ENCODE measurements at places on chromosomes 7 and 10. TPM values are rescaled to one million over a fixed set of nuclear protein-coding genes. Genes with fewer than 3 reads are reported as not detected.

Gene CYP26A1
- not detected for total RNA-seq

Gene CCL26
- not detected for total RNA-seq

Gene LIPN
- total RNA-seq: not detected

Gene PTPRZ1
- not detected for total RNA-seq

Gene IGFBP3
- 272 TPM for total RNA-seq

Gene NAT16
- total RNA-seq: not detected

Gene ASAH2
- total RNA-seq: 0.18 TPM

Gene ENO4
- total RNA-seq: under 0.01 TPM

Gene RPEL1
- under 0.01 TPM for total RNA-seq

Gene HOXA1
- total RNA-seq: 0.83 TPM

DNA sequence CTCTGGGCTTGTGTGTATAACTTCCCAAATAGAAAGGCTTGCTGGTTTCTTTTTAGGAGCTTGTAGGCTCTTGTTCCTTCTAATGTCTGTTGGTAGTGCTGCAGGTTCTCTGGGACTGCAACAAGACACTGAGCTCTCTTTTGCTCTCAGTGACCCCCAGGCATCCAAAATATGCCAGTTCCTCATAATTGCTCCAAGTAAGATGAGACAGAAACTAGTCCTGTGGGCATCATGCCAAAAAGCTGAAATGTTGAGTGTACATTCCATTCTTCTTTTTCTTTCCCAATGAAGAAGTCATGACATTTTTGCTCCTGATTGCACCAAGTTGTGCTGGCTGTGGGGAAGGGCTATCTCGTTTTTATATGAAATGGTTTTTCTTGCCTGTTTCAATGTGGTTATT lies 7.1 kb upstream of the BTBD16 start:
- DNase-seq: peak; percentile 88
- H3K4me1 ChIP-seq: peaks cover 14% of the 10 kb centered on the region
- no peaks in the 10 kb centered on the region for H3K36me3 ChIP-seq
- no peaks in the 10 kb centered on the region for H3K27me3 ChIP-seq

DNA sequence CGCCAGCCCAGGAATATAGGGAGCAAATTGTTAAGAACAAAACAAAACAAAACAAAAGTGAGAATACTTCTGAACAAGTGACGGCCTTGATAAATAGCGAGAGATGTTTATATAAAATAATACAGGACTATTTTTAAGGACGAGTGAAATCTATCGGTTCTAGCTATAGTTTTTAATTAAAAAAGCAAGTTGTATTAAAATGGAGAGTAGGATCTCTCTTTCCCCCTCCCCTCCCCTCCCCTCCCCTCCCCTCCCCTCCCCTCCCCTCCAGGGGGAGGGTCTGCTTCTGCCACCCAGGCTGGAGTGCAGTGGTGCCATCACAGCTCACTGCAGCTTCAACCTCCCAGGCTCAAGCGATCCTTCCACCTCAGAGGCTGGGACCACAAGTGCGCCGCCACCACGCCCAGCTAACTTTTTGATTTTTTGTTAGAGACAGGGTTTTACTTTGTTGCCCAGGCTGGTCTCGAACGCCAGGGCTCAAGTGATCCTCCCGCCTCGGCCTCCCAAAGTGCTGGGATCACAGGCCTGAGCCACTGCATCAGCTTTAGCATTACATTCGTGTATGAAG lies 440 bp upstream of the TCAF1 start:
- no peak overlapping the region for H3K4me3 ChIP-seq
- H3K27ac ChIP-seq: no peak overlapping the region
- H3K4me1 ChIP-seq: peaks cover 15% of the 10 kb centered on the region
- no peaks in the 10 kb centered on the region for H3K27me3 ChIP-seq

DNA sequence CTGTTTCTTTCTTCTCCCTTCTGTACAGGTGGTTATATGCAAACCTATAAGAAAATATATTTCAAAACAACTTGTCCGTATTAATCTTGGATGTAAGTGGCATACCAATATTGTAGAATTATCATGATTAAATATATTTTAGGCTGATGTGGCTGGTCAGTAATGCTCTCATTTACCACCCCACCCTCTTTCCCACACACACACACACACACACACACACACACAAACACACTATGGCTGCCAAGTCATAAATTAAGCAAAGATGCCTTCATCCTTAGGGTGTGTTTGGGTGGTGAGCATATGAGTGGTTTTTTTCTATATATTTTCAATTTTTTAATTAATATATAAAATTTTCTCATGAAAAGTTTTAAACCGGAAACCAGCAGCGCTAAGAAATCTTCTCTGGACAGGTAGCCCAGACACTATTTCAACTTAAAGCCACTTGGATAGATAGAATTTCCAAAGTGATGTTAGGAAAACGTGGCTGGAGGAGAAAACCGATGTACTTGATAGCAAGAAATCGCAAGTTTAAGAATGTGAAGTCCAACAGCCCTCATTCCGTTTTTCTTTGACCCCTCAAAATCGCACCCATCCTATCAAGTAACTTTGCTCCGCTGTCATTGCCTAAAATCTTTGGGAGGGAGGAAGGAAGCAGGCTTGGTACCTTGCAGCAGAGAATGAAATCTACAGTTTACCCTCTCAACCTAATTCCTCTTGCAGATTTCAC lies 171.7 kb downstream of the FAM107B start:
- H3K4me3 ChIP-seq: peak overlapping the region; percentile 99
- H3K27me3 ChIP-seq: no peaks in the 10 kb centered on the region
- peak overlapping the region; percentile 94 for H3K27ac ChIP-seq
- peak; percentile 12 for DNase-seq
- peaks cover 30% of the 10 kb centered on the region for H3K36me3 ChIP-seq
- H3K4me1 ChIP-seq: peaks cover 9% of the 10 kb centered on the region

- peaks cover 2% of the 10 kb centered on the region for H3K36me3 ChIP-seq
- no peaks in the 10 kb centered on the region for H3K27me3 ChIP-seq
- peak overlapping the region; percentile 95 for H3K27ac ChIP-seq
- peaks cover 28% of the 10 kb centered on the region for H3K4me1 ChIP-seq
Measured at GRCh38 chr10:113057948-113058522, 108.0 kb downstream of the TCF7L2 start.

DNA sequence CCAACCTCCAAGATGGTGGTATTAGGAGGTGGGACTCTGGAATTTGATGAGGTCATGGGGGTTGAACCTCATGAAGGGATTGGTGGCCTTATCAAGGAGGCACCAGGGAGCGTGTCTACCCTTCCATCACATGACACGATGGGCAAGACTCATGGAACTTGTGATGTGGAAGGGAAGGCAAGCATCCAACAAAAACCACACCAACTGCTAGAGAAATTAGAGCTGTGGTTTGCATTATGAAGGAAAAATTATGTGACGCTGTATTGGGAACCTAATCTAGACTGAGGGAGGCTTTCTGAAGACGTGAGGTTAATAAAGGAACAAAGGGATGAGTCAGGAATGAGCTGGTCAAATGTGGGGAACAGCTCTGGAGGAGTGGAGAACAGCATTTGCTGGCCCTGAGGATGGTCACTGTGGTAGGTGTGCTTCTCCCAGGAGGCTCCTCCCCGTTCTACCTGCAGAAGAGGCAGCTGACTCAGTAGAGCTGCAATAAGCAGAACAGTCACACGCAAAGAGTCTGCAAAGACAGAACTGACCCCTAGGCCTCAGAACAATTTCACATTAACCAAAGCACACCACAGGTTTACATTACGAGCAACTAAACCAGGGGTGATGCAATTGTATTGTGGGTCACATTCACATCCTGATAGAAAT lies 236.6 kb upstream of the GRB10 start:
- no peak overlapping the region for H3K27ac ChIP-seq
- no peak overlapping the region for H3K4me3 ChIP-seq
- H3K4me1 ChIP-seq: peaks cover 6% of the 10 kb centered on the region
- H3K36me3 ChIP-seq: no peaks in the 10 kb centered on the region
- DNase-seq: peak; percentile 51
- H3K27me3 ChIP-seq: peaks cover 2% of the 10 kb centered on the region

GRCh38 chr7:32089678-32090077 lies 19.5 kb upstream of the PDE1C start:
- no peak overlapping the region for H3K27ac ChIP-seq
- H3K4me3 ChIP-seq: no peak overlapping the region
- peaks cover 15% of the 10 kb centered on the region for H3K4me1 ChIP-seq
- H3K27me3 ChIP-seq: no peaks in the 10 kb centered on the region

- H3K27ac ChIP-seq: no peak overlapping the region
- H3K4me3 ChIP-seq: no peak overlapping the region
Measured at GRCh38 chr7:132770055-132770454, 193.8 kb upstream of the PLXNA4 start.

GRCh38 chr10:79379512-79380124 lies 32.3 kb downstream of the PPIF start:
- no peak overlapping the region for H3K4me3 ChIP-seq
- H3K36me3 ChIP-seq: peaks cover 11% of the 10 kb centered on the region
- DNase-seq: no peak
- peak overlapping the region; percentile 8 for H3K27ac ChIP-seq

DNA sequence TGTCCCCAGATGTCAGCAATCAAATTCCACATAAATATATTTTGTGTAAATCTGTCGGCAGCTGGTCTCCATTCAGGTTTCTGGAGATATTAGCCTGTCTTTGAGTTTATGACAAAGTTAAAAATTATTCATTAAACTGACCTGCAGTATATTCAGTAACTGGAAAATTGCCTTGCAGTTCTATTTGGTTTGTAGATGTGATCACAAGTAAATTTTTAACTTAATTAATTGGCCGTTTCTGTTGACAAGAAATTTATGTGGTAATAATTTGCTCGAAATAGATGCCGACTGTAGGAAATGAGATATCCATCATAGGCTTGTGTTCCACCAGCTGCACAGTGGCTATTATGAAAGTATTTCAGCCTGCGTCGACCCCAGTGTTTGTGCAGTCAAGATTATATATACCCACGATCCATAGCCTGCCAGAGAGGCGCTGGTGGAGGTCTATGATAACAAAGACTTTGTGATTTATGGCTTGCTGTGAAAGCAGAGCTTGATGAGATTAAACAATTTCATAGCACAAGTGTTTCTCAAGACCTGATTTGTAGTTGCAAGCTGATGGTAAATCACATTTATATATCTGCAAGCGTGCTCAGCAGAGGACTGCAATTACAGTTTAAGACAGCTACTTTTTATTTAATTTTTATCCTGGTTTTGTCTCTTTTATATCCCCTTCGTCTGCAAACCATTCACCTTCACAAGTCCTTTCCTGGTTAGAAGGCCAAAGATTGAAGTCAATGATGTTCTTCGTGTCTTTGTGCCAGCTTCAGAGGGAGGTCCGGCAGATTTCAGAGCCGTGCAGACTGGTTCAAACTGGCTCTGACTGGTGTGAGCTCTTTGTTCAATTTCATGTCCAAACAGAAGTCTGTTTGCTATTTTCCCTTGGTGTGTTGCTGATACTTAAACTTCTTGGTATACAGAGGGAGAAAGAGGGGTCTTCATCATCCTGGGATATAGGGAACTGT lies 850.9 kb downstream of the LRMDA start:
- DNase-seq: peak; percentile 69
- H3K4me3 ChIP-seq: no peak overlapping the region
- no peaks in the 10 kb centered on the region for H3K36me3 ChIP-seq

- peak; percentile 38 for DNase-seq
- peaks cover 19% of the 10 kb centered on the region for H3K4me1 ChIP-seq
- H3K36me3 ChIP-seq: peaks cover 33% of the 10 kb centered on the region
- H3K27me3 ChIP-seq: no peaks in the 10 kb centered on the region
- peak overlapping the region; percentile 93 for H3K27ac ChIP-seq
- H3K4me3 ChIP-seq: no peak overlapping the region
Measured at GRCh38 chr7:4739528-4739992, 35.9 kb upstream of the AP5Z1 start.

GRCh38 chr10:126252884-126253610 lies 135.2 kb downstream of the ADAM12 start:
- no peaks in the 10 kb centered on the region for H3K36me3 ChIP-seq
- H3K27ac ChIP-seq: peak overlapping the region; percentile 68

DNA sequence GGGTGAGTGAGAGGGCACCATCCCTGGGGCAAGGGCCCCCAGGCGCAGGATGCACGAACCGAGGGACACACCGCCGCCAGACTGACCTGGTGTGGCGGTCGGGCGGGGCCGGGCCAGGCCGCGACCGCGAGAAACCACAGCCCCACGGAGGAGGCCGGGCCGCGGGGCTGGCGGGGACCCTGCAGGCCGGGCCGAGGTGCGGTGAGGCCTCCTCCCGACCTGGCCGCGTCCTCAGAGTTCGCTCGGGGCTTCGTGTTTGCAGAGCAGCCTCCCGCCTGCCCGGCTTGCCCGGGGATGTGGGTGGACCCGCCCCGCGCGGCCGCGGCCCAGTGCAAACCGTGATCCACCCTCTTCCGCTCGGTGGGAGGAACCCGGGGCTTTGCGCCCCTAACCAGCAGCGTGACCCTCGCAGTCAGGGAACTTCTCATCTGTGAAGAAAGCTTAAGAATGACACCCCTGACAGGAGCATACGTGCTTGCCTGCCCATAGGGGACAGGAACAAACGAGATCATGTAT lies 20.6 kb upstream of the HOXA13 start:
- no peak overlapping the region for H3K4me3 ChIP-seq
- H3K27ac ChIP-seq: no peak overlapping the region
- no peak for DNase-seq
- H3K4me1 ChIP-seq: no peaks in the 10 kb centered on the region
- H3K27me3 ChIP-seq: peaks cover 79% of the 10 kb centered on the region

DNA sequence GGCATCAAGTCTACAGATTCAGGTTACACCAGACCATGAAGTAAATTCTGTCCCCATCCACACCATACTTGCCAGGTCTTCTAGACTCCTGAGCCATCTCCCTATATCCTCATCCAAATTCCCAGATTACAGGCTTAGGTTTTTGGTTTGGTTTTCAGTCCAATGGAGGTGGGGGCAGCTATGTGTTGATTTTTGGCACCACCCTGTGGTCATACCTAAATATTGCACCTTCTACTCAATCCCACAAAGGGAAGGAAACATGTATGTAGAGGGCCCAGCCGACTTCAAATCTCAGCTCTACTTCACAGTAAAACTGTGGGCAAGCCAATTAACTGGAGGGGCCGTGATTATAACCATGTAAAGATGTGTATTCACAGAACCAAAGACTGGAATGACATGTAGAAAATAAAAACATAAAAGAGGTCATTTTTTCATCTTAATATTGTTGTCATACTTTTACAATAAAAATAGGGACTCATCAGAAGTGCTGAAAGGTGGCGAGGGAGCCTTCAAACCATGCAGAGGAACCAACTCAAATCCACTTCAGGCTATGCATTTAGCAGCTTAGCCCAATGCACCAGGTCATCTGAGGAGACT lies 19.8 kb downstream of the ERCC6 start:
- H3K36me3 ChIP-seq: peaks cover 10% of the 10 kb centered on the region
- H3K27ac ChIP-seq: no peak overlapping the region
- H3K4me1 ChIP-seq: no peaks in the 10 kb centered on the region
- H3K4me3 ChIP-seq: no peak overlapping the region

GRCh38 chr7:33674804-33675411 lies 230.4 kb upstream of the BMPER start:
- H3K4me1 ChIP-seq: no peaks in the 10 kb centered on the region

GRCh38 chr7:116511552-116512519 lies 12.3 kb downstream of the CAV2 start:
- peaks cover 8% of the 10 kb centered on the region for H3K4me1 ChIP-seq
- DNase-seq: peak; percentile 69
- peak overlapping the region; percentile 7 for H3K4me3 ChIP-seq
- peaks cover 5% of the 10 kb centered on the region for H3K36me3 ChIP-seq
- H3K27me3 ChIP-seq: no peaks in the 10 kb centered on the region

- no peak overlapping the region for H3K4me3 ChIP-seq
- H3K27me3 ChIP-seq: no peaks in the 10 kb centered on the region
- H3K4me1 ChIP-seq: peaks cover 6% of the 10 kb centered on the region
- no peak overlapping the region for H3K27ac ChIP-seq
- H3K36me3 ChIP-seq: no peaks in the 10 kb centered on the region
Measured at GRCh38 chr10:60142736-60143135, 236.4 kb upstream of the CCDC6 start.
